ENCODE measurements at places on chromosomes 3 and 15.

DNA sequence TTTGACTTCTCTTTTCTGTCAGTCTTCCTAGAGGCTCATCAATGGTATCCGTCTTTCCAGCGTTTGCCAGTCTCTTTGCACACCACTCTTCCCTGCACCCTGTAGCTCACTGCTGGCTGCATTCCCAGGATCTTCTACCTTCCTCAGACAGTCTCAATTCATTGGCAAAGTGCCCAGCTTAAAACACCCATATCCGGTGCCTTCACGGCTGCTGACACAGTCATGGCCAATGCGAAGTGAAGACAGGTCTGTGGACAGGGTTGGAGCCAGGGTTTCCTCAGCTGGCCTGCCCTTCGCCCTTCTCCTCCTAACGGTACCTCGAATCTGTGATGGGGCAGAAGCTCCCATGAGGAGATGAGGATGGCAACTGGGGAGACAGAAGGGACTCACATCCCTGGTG is 36.1 kb downstream of the PTH1R start:
- no peak overlapping the region for H3K4me3 ChIP-seq
- DNase-seq = no peak
- no peaks in the 10 kb centered on the region for H3K27me3 ChIP-seq

- no peak overlapping the region for H3K4me3 ChIP-seq
- no peak overlapping the region for H3K27ac ChIP-seq
- DNase-seq = no peak
- peaks cover 4% of the 10 kb centered on the region for H3K27me3 ChIP-seq
Observed at GRCh38 chr3:137046747-137047146, 89.0 kb downstream of the IL20RB start.

- H3K4me1 ChIP-seq = peaks cover 85% of the 10 kb centered on the region
- peaks cover 82% of the 10 kb centered on the region for H3K36me3 ChIP-seq
- H3K27ac ChIP-seq = peak overlapping the region; percentile 49
- peak overlapping the region; percentile 19 for H3K4me3 ChIP-seq
- DNase-seq = no peak
Observed at GRCh38 chr15:63197626-63198025, 8.2 kb downstream of the RAB8B start.

DNA sequence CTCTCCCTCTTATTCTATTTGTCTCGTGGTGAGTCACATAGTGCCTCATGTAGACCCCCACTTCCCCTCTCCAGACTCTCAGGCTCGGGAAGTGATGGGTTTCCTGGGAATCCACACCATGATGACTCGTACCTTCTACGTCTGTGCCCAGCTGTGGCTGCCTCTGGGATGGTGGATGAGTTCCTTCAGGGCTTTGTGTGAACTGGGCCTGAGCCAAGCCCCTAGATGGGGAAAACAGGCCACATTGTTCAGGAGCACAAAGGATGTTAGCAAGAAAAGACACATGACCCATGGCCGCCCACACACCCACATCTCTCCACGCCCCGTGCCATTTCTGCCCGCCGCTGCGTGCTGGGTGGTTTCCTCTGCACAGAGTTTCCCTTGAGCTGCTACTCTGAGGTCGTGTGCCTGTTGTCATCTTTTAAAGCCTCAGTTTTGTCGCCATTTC is 10.5 kb downstream of the ISG20 start:
- DNase-seq = peak; percentile 95
- no peaks in the 10 kb centered on the region for H3K27me3 ChIP-seq
- peak overlapping the region; percentile 73 for H3K4me3 ChIP-seq
- peak overlapping the region; percentile 98 for H3K27ac ChIP-seq
- H3K36me3 ChIP-seq = peaks cover 28% of the 10 kb centered on the region

GRCh38 chr15:78182336-78182700 is 33.2 kb downstream of the IDH3A start:
- no peak overlapping the region for H3K4me3 ChIP-seq
- H3K27me3 ChIP-seq = peaks cover 1% of the 10 kb centered on the region
- peaks cover 1% of the 10 kb centered on the region for H3K36me3 ChIP-seq

- no peak overlapping the region for H3K27ac ChIP-seq
- peaks cover 37% of the 10 kb centered on the region for H3K4me1 ChIP-seq
- H3K27me3 ChIP-seq = peaks cover 1% of the 10 kb centered on the region
- no peak overlapping the region for H3K4me3 ChIP-seq
- no peaks in the 10 kb centered on the region for H3K36me3 ChIP-seq
- no peak for DNase-seq
Observed at GRCh38 chr15:85792102-85792731, 2.5 kb downstream of the KLHL25 start.

- DNase-seq = no peak
- no peak overlapping the region for H3K4me3 ChIP-seq
- H3K27me3 ChIP-seq = no peaks in the 10 kb centered on the region
- no peak overlapping the region for H3K27ac ChIP-seq
Observed at GRCh38 chr3:173970281-173970680, 572.7 kb downstream of the NLGN1 start.

DNA sequence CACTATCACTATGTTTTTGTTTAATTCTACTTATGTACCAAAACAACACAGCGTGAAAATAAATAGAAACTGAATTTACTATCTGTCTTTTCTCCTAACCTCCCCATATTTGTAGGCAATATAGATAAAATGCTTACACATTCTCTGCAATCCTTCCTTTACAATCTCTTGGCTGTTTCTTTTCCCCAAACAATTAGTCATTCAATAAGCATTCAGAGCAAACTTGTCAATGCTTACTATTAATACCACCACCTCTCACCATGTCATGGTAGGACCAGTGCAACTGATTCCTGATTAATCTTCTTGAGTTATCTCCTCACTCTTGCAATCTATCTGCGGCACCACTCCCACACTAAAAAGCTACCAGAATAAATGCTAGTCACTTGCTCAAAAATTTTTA is 74.0 kb upstream of the TTBK2 start:
- H3K4me3 ChIP-seq = no peak overlapping the region
- peaks cover 19% of the 10 kb centered on the region for H3K36me3 ChIP-seq
- H3K4me1 ChIP-seq = no peaks in the 10 kb centered on the region

GRCh38 chr3:150293401-150294001 is 114.6 kb upstream of the TSC22D2 start:
- no peaks in the 10 kb centered on the region for H3K4me1 ChIP-seq
- no peak overlapping the region for H3K27ac ChIP-seq
- H3K4me3 ChIP-seq = no peak overlapping the region
- no peak for DNase-seq
- H3K27me3 ChIP-seq = peaks cover 22% of the 10 kb centered on the region
- no peaks in the 10 kb centered on the region for H3K36me3 ChIP-seq

DNA sequence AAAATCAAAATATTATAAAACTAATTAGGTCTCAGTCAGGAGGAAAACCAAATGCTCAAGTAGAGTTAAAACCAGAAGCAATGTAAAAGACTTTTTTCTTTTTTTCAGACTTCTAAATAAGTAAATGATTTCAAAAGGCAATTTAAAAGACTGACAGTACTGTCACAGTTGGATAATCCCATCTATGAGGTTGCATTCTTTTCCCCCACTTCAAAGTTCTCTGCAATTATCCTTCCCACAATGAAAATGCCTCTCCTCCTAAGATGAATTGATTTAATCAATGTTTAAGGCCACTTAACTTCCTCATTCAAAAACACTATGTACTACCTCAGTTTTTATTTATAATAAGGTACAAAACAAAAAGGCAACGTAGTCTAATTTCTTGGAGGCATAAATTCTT is 8.1 kb downstream of the MRPL3 start:
- DNase-seq = no peak
- no peak overlapping the region for H3K27ac ChIP-seq
- no peak overlapping the region for H3K4me3 ChIP-seq
- peaks cover 31% of the 10 kb centered on the region for H3K4me1 ChIP-seq
- peaks cover 51% of the 10 kb centered on the region for H3K36me3 ChIP-seq

- peak; percentile 28 for DNase-seq
Observed at GRCh38 chr15:57152666-57153539, 223.4 kb upstream of the CGNL1 start.

DNA sequence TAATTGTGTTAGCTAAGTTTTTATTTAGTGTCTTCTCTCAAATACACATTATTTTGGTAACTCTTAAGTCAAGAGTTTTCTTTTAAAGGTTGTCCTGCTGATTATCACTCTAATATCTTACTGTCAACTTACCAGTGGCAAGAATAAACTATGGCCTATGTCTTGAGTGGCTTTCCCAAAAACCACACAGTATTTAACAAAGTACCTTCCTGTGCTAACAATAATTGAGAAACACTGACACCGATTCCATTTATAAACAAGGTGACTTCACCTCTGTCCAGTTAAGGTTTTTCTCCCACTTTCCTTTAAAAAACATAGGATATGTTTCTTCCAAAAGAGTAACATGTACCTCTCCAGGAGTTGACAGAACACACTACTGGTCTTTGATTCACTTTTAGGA is 234.3 kb upstream of the CD96 start:
- no peak overlapping the region for H3K27ac ChIP-seq
- H3K4me1 ChIP-seq = peaks cover 28% of the 10 kb centered on the region
- no peak for DNase-seq
- H3K4me3 ChIP-seq = no peak overlapping the region
- no peaks in the 10 kb centered on the region for H3K36me3 ChIP-seq
- no peaks in the 10 kb centered on the region for H3K27me3 ChIP-seq

- DNase-seq = no peak
- H3K4me1 ChIP-seq = no peaks in the 10 kb centered on the region
- no peaks in the 10 kb centered on the region for H3K36me3 ChIP-seq
- no peak overlapping the region for H3K4me3 ChIP-seq
Observed at GRCh38 chr3:174957551-174958001, 98.4 kb downstream of the NAALADL2 start.

DNA sequence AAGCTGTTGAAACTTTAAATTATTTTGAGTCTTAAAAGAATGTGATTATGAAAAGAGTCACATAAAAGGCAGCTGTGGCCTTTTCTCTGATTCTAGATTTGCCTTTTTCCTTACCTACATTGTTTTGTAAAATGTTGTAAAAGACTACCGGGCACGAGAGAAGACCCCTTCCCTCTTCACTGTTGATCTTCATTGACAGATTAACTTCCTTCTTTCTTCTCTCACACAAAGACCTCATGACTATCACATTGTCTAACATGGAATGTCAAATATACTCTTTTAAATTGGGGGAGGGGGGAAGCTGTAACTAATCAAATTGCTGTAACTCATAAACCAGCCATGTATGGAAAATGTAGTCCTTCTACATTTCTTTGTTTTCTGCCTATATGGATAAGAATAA is 68.3 kb downstream of the OCA2 start:
- no peaks in the 10 kb centered on the region for H3K4me1 ChIP-seq
- H3K4me3 ChIP-seq = no peak overlapping the region
- H3K36me3 ChIP-seq = no peaks in the 10 kb centered on the region
- peaks cover 2% of the 10 kb centered on the region for H3K27me3 ChIP-seq

DNA sequence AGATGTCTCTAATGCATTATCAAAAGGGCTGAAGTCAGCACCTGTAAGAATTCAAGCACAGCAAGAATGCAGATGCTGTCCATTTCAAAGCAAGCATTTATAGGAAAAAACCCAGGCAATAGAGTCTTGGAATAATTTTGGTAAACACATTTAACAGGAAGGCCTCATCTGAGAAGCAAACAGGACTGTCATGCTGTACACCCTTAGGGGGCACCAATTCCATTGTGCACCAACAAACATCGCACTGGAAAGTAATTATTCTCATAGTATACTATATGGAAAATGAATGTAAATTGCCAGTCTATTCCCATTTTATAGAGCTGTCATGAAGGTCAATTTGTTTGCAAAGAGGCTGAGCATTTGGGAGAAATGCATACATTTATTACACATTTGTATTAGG is 247.3 kb upstream of the SUCLG2 start:
- peak; percentile 5 for DNase-seq
- no peak overlapping the region for H3K4me3 ChIP-seq
- no peaks in the 10 kb centered on the region for H3K27me3 ChIP-seq
- no peak overlapping the region for H3K27ac ChIP-seq
- no peaks in the 10 kb centered on the region for H3K36me3 ChIP-seq
- H3K4me1 ChIP-seq = peaks cover 8% of the 10 kb centered on the region

DNA sequence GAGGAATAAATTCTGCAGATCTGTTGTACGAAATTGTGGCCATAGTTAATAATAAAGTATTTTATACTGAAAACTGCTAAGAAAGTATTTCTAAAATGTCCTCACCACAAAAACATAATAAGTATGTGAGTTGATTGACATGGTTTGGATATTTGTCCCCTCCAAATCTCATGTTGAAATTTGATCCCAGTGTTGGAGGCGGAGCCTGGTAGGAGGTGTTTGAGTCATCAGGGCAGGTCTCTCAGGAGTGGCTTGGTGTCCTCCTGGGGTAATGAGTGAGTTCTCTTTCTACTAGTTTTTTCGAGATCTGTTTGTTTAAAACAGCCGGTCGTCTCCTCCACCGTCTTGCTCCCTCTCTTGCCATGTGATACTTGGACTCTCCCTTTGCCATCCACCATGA is 424.1 kb upstream of the KCNMB2 start:
- H3K27ac ChIP-seq = no peak overlapping the region
- no peaks in the 10 kb centered on the region for H3K27me3 ChIP-seq

GRCh38 chr3:122955916-122956692 is 71.5 kb downstream of the SEMA5B start:
- H3K4me1 ChIP-seq = no peaks in the 10 kb centered on the region
- no peak overlapping the region for H3K27ac ChIP-seq
- H3K27me3 ChIP-seq = peaks cover 11% of the 10 kb centered on the region
- no peak for DNase-seq
- no peak overlapping the region for H3K4me3 ChIP-seq
- H3K36me3 ChIP-seq = no peaks in the 10 kb centered on the region

- no peak for DNase-seq
- H3K4me1 ChIP-seq = no peaks in the 10 kb centered on the region
- no peak overlapping the region for H3K4me3 ChIP-seq
- no peak overlapping the region for H3K27ac ChIP-seq
Observed at GRCh38 chr15:62818691-62819090, 223.9 kb upstream of the TPM1 start.

GRCh38 chr15:33724321-33725036 is 243.8 kb upstream of the CHRM5 start:
- H3K4me3 ChIP-seq = no peak overlapping the region
- no peak for DNase-seq
- H3K27ac ChIP-seq = no peak overlapping the region
- H3K4me1 ChIP-seq = no peaks in the 10 kb centered on the region
- H3K27me3 ChIP-seq = peaks cover 3% of the 10 kb centered on the region

GRCh38 chr3:154783061-154783460 is 297.1 kb upstream of the MME start:
- no peak overlapping the region for H3K4me3 ChIP-seq
- no peaks in the 10 kb centered on the region for H3K27me3 ChIP-seq
- no peak overlapping the region for H3K27ac ChIP-seq
- DNase-seq = no peak
- no peaks in the 10 kb centered on the region for H3K4me1 ChIP-seq
